IMR-90 (cell line): ENCODE measurements at places on chromosomes 3 and 15. TPM values are rescaled to one million over a fixed set of nuclear protein-coding genes. Genes with fewer than 3 reads are reported as not detected.
A peak's percentile ranks its signal among the peaks of the same experiment; 100 is the strongest.

DNA sequence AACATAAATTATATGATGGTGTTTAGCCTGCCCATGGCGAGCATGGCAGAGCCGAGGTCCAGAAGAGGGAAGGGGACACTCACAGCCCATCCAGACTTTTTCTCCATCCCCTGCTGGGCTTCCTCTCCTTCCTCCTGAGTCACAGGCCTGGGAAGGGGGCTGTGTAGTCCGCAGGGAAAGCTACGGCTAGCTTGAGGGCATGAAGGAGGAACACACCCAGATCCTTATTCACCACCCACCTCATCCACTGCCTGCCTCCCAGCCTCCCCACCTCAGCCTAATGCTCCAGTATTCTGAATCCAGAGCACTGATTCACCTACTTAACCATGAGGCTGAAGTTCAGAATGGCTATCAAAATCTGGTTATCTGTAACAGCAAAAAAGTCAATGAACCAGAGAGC lies 97.8 kb downstream of the OXNAD1 start:
- H3K27ac ChIP-seq, result no peak overlapping the region
- H3K27me3 ChIP-seq, result no peaks in the 10 kb centered on the region
- DNase-seq, result peak; percentile 45
- no peak overlapping the region for H3K4me3 ChIP-seq
- no peaks in the 10 kb centered on the region for H3K4me1 ChIP-seq
- peaks cover 36% of the 10 kb centered on the region for H3K36me3 ChIP-seq

GRCh38 chr3:133945381-133946095 lies 49.9 kb upstream of the RAB6B start:
- H3K36me3 ChIP-seq, result no peaks in the 10 kb centered on the region
- no peak for DNase-seq
- H3K27ac ChIP-seq, result no peak overlapping the region
- no peaks in the 10 kb centered on the region for H3K27me3 ChIP-seq
- peaks cover 21% of the 10 kb centered on the region for H3K4me1 ChIP-seq
- H3K4me3 ChIP-seq, result no peak overlapping the region

GRCh38 chr3:138768125-138768524 lies 66.6 kb downstream of the PIK3CB start:
- no peak overlapping the region for H3K27ac ChIP-seq
- H3K4me3 ChIP-seq, result no peak overlapping the region
- no peak for DNase-seq
- H3K36me3 ChIP-seq, result peaks cover 5% of the 10 kb centered on the region; the same call in 1 of the 2 replicates

CLDN1 gene
- 4.7 and 7.2 TPM in 2 replicates for total RNA-seq

GRCh38 chr15:52677593-52678467 lies 1.4 kb downstream of the ATOSA start:
- H3K27ac ChIP-seq, result peak overlapping the region; percentile 69
- no peaks in the 10 kb centered on the region for H3K36me3 ChIP-seq
- no peaks in the 10 kb centered on the region for H3K4me1 ChIP-seq
- peak; percentile 65 for DNase-seq
- no peaks in the 10 kb centered on the region; the same call in 1 of the 2 replicates for H3K27me3 ChIP-seq

KLHL40 gene
- not detected in 2 replicates for total RNA-seq

AGBL1 gene
- total RNA-seq, result not detected in 2 replicates

- H3K4me1 ChIP-seq, result no peaks in the 10 kb centered on the region
- H3K27ac ChIP-seq, result no peak overlapping the region
- H3K4me3 ChIP-seq, result no peak overlapping the region
- no peak for DNase-seq
- H3K27me3 ChIP-seq, result no peaks in the 10 kb centered on the region
- H3K36me3 ChIP-seq, result no peaks in the 10 kb centered on the region
Observed at GRCh38 chr3:7328339-7328738, 467.4 kb downstream of the GRM7 start.

MAGI1 gene
- total RNA-seq, result 24.2 and 26.4 TPM in 2 replicates

TGM4 gene
- total RNA-seq, result under 0.01 TPM in 1 of 2 replicates, not detected in the other

DNA sequence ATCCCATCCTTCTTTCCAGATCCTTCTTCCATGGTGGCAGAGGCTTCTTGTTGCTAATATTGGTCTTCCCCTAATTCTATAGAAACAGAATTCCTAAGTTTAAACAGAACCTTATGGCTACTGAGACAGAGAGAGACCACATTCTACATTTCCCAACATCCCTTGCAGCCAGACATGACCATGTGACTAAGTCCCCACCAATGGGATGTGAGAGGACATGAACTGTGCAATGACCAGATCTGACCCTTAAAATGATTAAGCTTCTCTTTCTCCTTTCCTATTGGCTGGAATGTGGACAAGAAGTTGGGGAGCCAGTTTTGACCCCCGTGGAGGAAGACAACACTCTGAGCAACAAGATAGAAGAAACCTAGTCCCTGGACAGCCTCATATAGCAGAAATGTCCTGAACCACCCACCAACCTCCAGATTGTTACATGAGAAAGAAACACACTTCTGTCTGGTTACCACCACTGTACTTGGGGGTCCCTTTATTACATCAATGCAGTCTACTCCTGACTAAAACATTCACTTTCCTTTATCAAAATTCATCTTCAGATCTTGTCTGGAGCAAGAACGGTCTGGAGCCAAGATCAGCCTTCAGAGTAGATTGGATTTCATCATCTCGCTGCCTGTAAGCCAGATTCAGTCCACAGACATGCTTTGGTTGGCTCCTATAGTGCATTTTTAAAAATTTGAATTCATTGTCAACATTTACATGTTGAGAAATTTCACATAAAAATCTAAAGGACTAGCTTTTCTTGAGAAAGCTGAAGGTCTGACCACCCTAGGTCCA lies 183.9 kb downstream of the SHQ1 start:
- no peaks in the 10 kb centered on the region for H3K4me1 ChIP-seq
- peaks cover 4% of the 10 kb centered on the region; the same call in 1 of the 2 replicates for H3K27me3 ChIP-seq
- no peak overlapping the region for H3K4me3 ChIP-seq
- no peak overlapping the region for H3K27ac ChIP-seq
- H3K36me3 ChIP-seq, result no peaks in the 10 kb centered on the region
- no peak for DNase-seq

HHLA2 gene
- not detected in 2 replicates for total RNA-seq

CRABP1 gene
- not detected in 2 replicates for total RNA-seq

DNA sequence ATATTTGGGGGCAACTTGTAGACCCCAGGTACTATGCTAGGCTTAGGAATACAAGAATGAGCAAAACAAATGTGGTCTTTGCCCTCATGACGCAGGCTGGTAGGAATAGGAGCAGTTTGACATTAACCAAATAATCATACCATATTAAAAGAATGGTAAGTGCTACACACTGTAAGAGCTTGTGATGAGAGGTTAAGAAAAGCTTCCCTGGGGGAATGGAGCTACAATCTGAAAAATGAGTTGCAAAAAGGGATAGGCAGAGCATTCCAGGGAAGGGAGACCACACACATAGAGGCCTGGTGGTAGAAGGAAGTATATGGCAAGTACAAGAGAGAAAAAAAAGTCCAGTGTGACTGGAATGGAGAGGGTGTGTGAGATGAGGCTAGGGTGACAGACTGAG lies 37.3 kb downstream of the TMOD3 start:
- H3K4me3 ChIP-seq, result no peak overlapping the region
- H3K4me1 ChIP-seq, result peaks cover 16% of the 10 kb centered on the region
- no peaks in the 10 kb centered on the region for H3K27me3 ChIP-seq
- peaks cover 14% of the 10 kb centered on the region for H3K36me3 ChIP-seq
- no peak for DNase-seq
- H3K27ac ChIP-seq, result peak overlapping the region; percentile 36; the same call in 1 of the 2 replicates

- H3K4me1 ChIP-seq, result no peaks in the 10 kb centered on the region
- no peaks in the 10 kb centered on the region for H3K36me3 ChIP-seq
- no peak for DNase-seq
- H3K4me3 ChIP-seq, result no peak overlapping the region
Observed at GRCh38 chr3:30810625-30811024, 83.8 kb downstream of the GADL1 start.

DNA sequence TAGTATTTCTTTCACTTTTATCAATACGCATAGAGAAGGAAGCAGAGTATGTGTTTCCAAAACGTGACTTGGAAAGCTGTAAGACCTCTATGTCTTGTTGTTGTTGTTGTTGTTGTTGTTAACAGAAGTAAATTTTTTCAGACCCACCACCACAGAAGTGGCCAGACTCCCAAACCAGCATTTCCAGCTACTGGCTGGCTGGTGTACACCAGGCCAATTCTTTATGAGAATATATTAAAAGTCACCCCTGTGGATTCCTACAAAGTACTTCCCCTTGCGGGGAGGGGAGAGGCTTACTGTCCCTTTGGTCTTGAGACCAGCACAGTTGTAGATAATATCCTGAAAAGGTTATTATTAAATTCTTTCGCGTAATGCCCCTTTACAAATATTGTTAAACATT lies 1.6 kb upstream of the FOXP1 start:
- H3K4me3 ChIP-seq, result no peak overlapping the region
- no peaks in the 10 kb centered on the region for H3K27me3 ChIP-seq
- H3K4me1 ChIP-seq, result peaks cover 12% of the 10 kb centered on the region

PPP1R14D gene
- not detected in 2 replicates for total RNA-seq

GRCh38 chr3:141385406-141386125 lies 17.3 kb downstream of the ZBTB38 start:
- H3K27ac ChIP-seq, result peak overlapping the region; percentile 92
- H3K27me3 ChIP-seq, result no peaks in the 10 kb centered on the region
- H3K4me1 ChIP-seq, result peaks cover 16% of the 10 kb centered on the region
- peak; percentile 47 for DNase-seq

DNA sequence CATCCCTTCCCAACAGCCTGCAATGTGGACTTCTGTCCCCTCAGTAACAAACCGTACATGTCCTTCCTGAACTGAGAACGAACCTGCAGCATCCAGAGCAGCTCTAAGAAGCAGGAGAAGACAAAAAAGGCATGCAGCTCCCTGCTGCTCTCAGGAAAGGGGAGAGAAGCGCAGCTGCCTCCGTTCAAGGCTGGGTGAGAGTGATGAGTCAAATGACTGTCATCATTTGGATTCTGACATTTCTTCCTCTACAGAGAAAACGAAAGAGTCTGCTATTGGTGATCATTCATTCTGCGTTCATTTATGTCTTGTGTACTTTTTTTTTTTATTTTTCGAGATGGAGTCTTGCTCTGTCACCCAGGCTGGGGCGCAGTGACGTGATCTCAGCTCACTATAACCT lies 677.8 kb downstream of the FHIT start:
- H3K36me3 ChIP-seq, result no peaks in the 10 kb centered on the region
- H3K27me3 ChIP-seq, result no peaks in the 10 kb centered on the region
- DNase-seq, result peak; percentile 75
- no peaks in the 10 kb centered on the region for H3K4me1 ChIP-seq
- no peak overlapping the region for H3K4me3 ChIP-seq

LRRC3B gene
- not detected in 2 replicates for total RNA-seq

DNA sequence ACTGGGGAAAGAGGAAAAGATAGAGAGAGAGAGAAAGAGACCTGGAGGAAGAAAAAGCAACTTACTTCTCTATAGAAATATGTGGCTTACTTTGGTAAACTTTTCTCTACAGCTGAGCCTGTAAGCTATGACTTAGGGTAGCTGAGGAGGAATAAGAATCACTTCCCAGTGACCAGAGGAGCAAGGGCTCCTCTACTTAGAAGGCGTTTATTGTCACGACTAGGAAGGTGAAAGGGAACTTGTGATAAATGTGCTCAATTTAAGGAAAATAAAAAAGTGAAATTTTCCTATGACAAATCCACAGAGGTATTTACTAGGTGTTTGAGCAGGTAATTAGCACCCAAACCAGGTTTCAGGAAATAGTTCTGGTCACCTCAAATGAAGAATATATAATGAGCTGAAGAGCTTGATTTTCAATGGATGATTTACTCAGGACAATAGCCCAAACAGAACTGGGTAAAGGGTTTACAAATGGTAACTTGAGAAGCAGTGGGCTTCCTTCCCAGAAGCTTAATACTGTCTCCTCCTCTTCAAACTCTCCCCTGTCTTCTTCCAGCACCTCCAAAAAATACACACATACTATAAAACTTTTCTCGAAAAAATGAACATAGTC lies 46.1 kb downstream of the SOX2 start:
- DNase-seq, result no peak
- H3K4me3 ChIP-seq, result no peak overlapping the region
- no peaks in the 10 kb centered on the region for H3K4me1 ChIP-seq
- no peaks in the 10 kb centered on the region for H3K36me3 ChIP-seq

- no peaks in the 10 kb centered on the region for H3K4me1 ChIP-seq
- no peaks in the 10 kb centered on the region for H3K36me3 ChIP-seq
- H3K4me3 ChIP-seq, result no peak overlapping the region
- H3K27ac ChIP-seq, result no peak overlapping the region
Observed at GRCh38 chr15:81548365-81549130, 174.5 kb upstream of the TMC3 start.

CHST13 gene
- total RNA-seq, result not detected in 2 replicates

- H3K36me3 ChIP-seq, result no peaks in the 10 kb centered on the region
- no peak for DNase-seq
- H3K27ac ChIP-seq, result no peak overlapping the region
- H3K27me3 ChIP-seq, result no peaks in the 10 kb centered on the region
Observed at GRCh38 chr3:66633402-66634381, 132.9 kb upstream of the LRIG1 start.

DNA sequence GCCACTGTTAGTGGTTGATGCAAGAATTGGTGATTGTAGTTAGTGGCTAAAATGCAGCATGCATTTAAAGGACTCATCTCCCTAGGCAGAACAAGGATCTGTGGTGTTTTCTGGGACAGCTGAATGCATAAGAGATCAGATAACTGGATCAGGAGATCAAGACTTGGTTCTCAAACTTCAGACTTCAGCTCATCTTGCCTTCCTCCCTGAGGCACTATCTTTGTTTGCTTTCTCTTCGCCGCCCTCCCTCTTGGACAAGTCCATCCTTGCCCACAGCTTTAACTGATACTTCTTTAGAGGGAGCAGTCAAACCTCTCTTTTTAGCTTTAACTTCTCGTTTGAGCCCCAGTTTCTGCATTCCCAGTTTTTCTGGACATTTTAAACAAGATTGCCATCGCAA lies 195.4 kb upstream of the TPRG1 start:
- H3K36me3 ChIP-seq, result no peaks in the 10 kb centered on the region
- DNase-seq, result no peak
- no peak overlapping the region for H3K27ac ChIP-seq
- peaks cover 14% of the 10 kb centered on the region for H3K4me1 ChIP-seq
- H3K27me3 ChIP-seq, result peaks cover 11% of the 10 kb centered on the region
- H3K4me3 ChIP-seq, result no peak overlapping the region

CD80 gene
- total RNA-seq, result not detected in 2 replicates

DNA sequence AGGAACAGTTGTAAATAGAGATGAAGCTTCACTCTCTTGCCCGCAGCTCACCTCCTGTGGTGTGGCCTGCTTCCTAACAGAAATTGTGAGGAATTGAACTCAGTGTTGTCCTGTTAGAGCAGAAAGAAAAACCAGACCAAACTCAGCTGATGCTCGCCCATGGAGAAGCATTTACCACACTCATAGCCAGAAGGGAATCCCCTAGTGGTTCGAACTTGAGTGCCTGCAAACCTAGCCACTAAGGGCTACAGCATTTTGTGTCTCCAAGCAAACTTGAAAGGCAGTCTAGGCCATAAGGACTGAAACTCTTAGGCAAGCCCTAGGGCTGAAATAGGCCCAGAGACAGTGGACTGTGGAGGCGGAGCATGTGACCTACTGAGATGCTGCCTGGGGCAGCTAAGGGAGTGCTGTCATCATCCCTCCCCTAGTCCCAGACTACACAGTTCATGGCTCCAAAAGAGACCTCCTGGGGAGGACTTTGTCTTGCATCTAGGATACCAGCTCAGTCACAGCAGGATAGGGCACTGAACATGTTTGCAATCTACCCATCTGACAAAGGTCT lies 44.5 kb upstream of the MCTP2 start:
- no peaks in the 10 kb centered on the region for H3K4me1 ChIP-seq
- no peak overlapping the region for H3K27ac ChIP-seq
- H3K27me3 ChIP-seq, result no peaks in the 10 kb centered on the region
- no peak overlapping the region for H3K4me3 ChIP-seq
- DNase-seq, result no peak
- H3K36me3 ChIP-seq, result no peaks in the 10 kb centered on the region

GRCh38 chr15:60390871-60391501 lies 6.8 kb downstream of the ANXA2 start:
- peak; percentile 83 for DNase-seq
- H3K27ac ChIP-seq, result peak overlapping the region; percentile 76
- peaks cover 26% of the 10 kb centered on the region for H3K36me3 ChIP-seq
- H3K4me1 ChIP-seq, result peaks cover 40% of the 10 kb centered on the region

PLSCR2 gene
- total RNA-seq, result not detected in 2 replicates
